Left lung (tissue), 14 donors: ENCODE measurements at places on chromosomes 2 and 18. TPM values are rescaled to one million over a fixed set of nuclear protein-coding genes. Genes with fewer than 3 reads are reported as not detected.

DNA sequence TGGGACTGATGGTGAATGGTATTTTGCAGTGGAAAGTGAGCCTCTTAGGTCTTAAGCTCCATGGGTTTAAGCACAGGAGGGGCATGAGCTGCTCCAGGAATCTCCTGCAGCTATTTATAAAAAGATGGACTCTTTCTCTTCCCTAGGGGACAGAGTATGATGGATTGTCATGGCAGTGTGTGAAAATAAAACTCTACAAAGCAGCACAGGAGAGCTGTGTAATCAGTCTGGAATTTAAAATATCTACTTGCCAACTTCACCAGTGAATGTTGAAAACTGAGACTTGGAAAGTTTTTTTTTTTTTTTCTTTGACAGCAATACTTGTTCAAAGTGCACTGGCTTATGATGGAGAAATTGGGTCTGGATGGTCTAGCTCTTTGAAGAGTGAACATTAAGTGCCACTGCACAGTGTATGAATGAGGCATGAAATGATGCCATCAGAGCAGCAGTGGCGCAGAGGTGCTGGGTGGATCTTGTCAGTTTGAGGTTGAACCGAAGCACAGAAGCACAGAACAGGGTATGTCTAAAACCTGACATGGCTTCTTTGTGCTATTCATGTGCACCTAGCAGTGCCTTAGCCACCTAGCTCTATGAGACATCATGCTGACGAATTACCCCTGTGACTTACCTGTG lies 245.4 kb downstream of the PTPRM start:
- DNase-seq: no peak
- no peak overlapping the region for H3K4me3 ChIP-seq
- H3K27me3 ChIP-seq: no peaks in the 10 kb centered on the region
- no peaks in the 10 kb centered on the region for H3K4me1 ChIP-seq

- DNase-seq: no peak
- H3K36me3 ChIP-seq: no peaks in the 10 kb centered on the region
- H3K27ac ChIP-seq: no peak overlapping the region
- H3K27me3 ChIP-seq: peaks cover 97% of the 10 kb centered on the region
- no peak overlapping the region for H3K4me3 ChIP-seq
- H3K4me1 ChIP-seq: peaks cover 7% of the 10 kb centered on the region
Measured at GRCh38 chr2:45170191-45171135, 161.2 kb upstream of the SIX2 start.

DNA sequence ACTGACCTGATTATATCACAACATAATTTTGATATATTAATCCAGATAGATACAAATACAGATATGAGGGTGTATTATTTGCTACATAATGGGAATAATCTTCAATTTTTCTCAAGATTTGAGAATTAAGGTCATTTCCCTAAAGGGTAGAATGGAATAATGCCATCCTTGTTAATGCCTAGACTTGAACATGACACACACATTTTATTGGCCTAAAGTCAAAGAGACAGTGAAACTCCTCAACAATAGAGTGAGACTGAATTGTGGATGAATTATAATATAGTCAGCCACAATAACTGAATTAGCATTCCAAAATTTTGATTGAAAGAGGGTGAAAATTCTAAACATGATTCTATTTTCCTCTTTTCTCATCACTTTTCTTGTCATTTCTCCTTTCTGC lies 506.0 kb upstream of the CDH2 start:
- no peak overlapping the region for H3K27ac ChIP-seq
- H3K36me3 ChIP-seq: no peaks in the 10 kb centered on the region
- H3K27me3 ChIP-seq: no peaks in the 10 kb centered on the region

GRCh38 chr2:181399027-181399426 lies 58.2 kb upstream of the ITGA4 start:
- DNase-seq: no peak
- no peak overlapping the region for H3K4me3 ChIP-seq
- no peaks in the 10 kb centered on the region for H3K36me3 ChIP-seq
- H3K27me3 ChIP-seq: no peaks in the 10 kb centered on the region
- peaks cover 23% of the 10 kb centered on the region for H3K4me1 ChIP-seq

GRCh38 chr18:1968801-1969498 lies 602.4 kb downstream of the METTL4 start:
- DNase-seq: no peak
- H3K4me3 ChIP-seq: no peak overlapping the region
- no peak overlapping the region for H3K27ac ChIP-seq
- H3K27me3 ChIP-seq: no peaks in the 10 kb centered on the region
- H3K36me3 ChIP-seq: no peaks in the 10 kb centered on the region

GRCh38 chr2:134493797-134494196 lies 225.0 kb downstream of the TMEM163 start:
- H3K27me3 ChIP-seq: no peaks in the 10 kb centered on the region
- no peak overlapping the region for H3K4me3 ChIP-seq
- H3K27ac ChIP-seq: no peak overlapping the region

GRCh38 chr2:155157065-155157464 lies 458.6 kb downstream of the KCNJ3 start:
- H3K36me3 ChIP-seq: no peaks in the 10 kb centered on the region
- DNase-seq: no peak
- no peaks in the 10 kb centered on the region for H3K4me1 ChIP-seq
- no peak overlapping the region for H3K4me3 ChIP-seq
- H3K27ac ChIP-seq: no peak overlapping the region

GRCh38 chr2:109295781-109296117 lies 166.7 kb downstream of the SH3RF3 start:
- H3K4me1 ChIP-seq: peaks cover 4% of the 10 kb centered on the region
- H3K36me3 ChIP-seq: no peaks in the 10 kb centered on the region
- H3K27ac ChIP-seq: no peak overlapping the region
- no peak overlapping the region for H3K4me3 ChIP-seq
- no peak for DNase-seq
- no peaks in the 10 kb centered on the region for H3K27me3 ChIP-seq

GRCh38 chr2:2777213-2777612 lies 446.1 kb upstream of the MYT1L start:
- no peaks in the 10 kb centered on the region for H3K4me1 ChIP-seq
- H3K4me3 ChIP-seq: no peak overlapping the region
- no peak for DNase-seq
- no peak overlapping the region for H3K27ac ChIP-seq
- H3K27me3 ChIP-seq: no peaks in the 10 kb centered on the region

- H3K4me1 ChIP-seq: no peaks in the 10 kb centered on the region
- no peak overlapping the region for H3K4me3 ChIP-seq
- no peaks in the 10 kb centered on the region for H3K27me3 ChIP-seq
- H3K27ac ChIP-seq: no peak overlapping the region
- H3K36me3 ChIP-seq: no peaks in the 10 kb centered on the region
Measured at GRCh38 chr2:102505290-102505689, 32.3 kb downstream of the SLC9A4 start.

DNA sequence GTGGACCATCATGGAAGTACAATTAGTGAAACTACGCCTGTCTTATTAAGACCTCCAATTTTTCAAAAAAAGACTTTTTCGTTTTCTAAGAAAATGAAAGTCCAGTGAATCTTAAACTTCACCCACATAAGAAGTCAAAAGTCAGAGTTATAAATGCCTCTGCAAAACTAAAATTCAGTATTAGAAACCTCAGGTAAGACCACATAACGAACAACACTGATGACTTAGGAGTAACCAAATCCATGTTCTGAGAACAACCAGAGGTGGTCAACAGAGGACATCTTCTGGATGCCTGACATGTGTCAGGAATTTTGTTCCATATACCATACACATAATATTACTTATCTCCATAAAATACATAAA lies 62.4 kb downstream of the RPL31 start:
- no peak overlapping the region for H3K4me3 ChIP-seq
- peaks cover under 1% of the 10 kb centered on the region for H3K36me3 ChIP-seq
- DNase-seq: no peak

- H3K4me3 ChIP-seq: no peak overlapping the region
- no peaks in the 10 kb centered on the region for H3K27me3 ChIP-seq
- no peak overlapping the region for H3K27ac ChIP-seq
- no peaks in the 10 kb centered on the region for H3K4me1 ChIP-seq
- H3K36me3 ChIP-seq: no peaks in the 10 kb centered on the region
Measured at GRCh38 chr2:105730170-105730569, 14.5 kb upstream of the NCK2 start.

- no peak overlapping the region for H3K27ac ChIP-seq
- H3K27me3 ChIP-seq: no peaks in the 10 kb centered on the region
- H3K4me1 ChIP-seq: no peaks in the 10 kb centered on the region
- peaks cover 27% of the 10 kb centered on the region for H3K36me3 ChIP-seq
- H3K4me3 ChIP-seq: no peak overlapping the region
Measured at GRCh38 chr2:10359246-10359645, 56.5 kb downstream of the HPCAL1 start.

- H3K4me1 ChIP-seq: no peaks in the 10 kb centered on the region
- DNase-seq: no peak
- no peaks in the 10 kb centered on the region for H3K27me3 ChIP-seq
- peaks cover 88% of the 10 kb centered on the region for H3K36me3 ChIP-seq
- H3K4me3 ChIP-seq: no peak overlapping the region
Measured at GRCh38 chr2:121360566-121361300, 75.7 kb upstream of the TFCP2L1 start.

DNA sequence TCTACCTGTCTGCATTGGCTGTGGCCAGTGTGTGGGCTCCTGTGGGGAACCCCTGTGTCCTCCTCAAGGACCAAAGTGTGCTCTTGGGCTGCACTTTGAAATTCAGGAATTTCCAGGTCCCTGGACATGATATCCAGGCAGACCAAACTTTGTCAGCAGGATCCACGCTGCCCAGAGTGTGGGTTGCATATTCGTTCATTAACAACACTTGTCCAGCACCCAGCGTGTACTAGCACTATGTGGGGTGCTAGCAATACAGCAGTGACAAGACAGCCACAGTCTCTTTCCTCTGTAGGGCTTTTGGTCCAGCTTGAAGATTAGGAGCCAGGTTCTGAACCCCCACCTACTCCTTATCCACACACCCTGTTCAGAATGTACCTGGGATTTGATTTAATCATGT lies 304.5 kb downstream of the ZNF521 start:
- H3K36me3 ChIP-seq: no peaks in the 10 kb centered on the region
- no peak overlapping the region for H3K27ac ChIP-seq
- H3K4me1 ChIP-seq: no peaks in the 10 kb centered on the region
- no peak overlapping the region for H3K4me3 ChIP-seq
- H3K27me3 ChIP-seq: no peaks in the 10 kb centered on the region
- no peak for DNase-seq

DNA sequence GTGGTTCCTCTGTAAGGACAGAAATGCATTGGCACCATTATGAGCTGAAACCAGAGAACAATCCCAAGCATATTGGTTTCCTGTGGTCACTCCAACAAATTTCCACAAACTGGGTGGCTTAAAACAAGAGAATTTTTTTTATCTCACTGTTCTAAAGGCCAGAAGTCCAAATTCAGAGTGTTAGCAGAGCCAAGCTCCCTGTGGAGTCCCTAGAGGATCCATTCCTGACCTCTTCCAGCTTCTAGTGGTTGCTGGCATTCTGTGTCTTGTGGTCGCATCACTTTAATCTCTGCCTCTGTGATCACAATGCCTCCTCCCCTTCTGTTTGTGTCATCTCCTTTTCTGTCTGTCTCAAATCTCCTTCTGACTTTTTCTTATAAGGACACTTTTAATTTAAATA lies 380.3 kb downstream of the NYAP2 start:
- H3K27me3 ChIP-seq: no peaks in the 10 kb centered on the region
- no peak overlapping the region for H3K4me3 ChIP-seq

GRCh38 chr2:96931966-96932365 lies 54.4 kb downstream of the FAM178B start:
- H3K4me1 ChIP-seq: no peaks in the 10 kb centered on the region
- H3K36me3 ChIP-seq: no peaks in the 10 kb centered on the region
- no peak for DNase-seq
- no peaks in the 10 kb centered on the region for H3K27me3 ChIP-seq
- no peak overlapping the region for H3K27ac ChIP-seq

DNA sequence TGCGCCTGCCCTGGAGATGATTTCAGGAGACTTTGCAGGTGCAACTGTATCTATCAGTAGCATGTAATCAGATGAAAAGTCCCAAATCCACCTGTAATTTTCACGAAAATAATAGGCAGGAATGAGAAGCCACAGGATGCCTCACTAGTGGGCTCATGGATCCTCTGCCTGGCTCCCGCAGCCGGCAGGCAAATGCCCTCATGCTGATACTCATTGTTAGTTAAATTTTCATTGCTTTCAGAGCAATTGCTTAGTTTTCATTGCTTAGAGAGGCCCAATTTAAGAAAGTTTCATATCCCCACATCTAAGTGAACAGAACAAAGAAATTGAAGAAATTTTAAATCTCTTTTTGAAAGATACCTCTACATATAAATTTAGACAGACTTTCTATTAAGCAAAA lies 57.6 kb upstream of the CTDP1 start:
- no peaks in the 10 kb centered on the region for H3K27me3 ChIP-seq
- DNase-seq: no peak
- H3K4me3 ChIP-seq: no peak overlapping the region
- no peaks in the 10 kb centered on the region for H3K36me3 ChIP-seq
- H3K27ac ChIP-seq: no peak overlapping the region

DNA sequence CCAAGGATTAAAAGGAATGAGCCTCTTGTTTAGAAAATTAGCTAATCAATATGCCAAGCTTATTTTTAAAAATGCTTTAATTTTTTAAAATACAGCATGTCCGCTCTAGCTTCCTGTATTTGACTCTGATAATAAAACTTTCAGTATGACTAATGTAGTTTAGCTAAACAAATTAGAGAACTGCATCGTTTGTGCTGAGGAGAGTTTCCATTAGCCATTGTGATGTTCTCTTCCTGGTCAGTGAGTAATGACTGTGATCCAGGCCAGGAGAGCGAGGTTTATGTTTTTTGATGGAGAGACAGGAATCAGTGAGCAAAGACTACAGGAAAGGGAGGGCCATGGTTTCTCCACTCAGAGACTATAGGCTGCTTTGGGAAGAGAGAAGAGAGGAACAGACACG lies 237.2 kb upstream of the ETAA1 start:
- no peak overlapping the region for H3K4me3 ChIP-seq
- no peaks in the 10 kb centered on the region for H3K27me3 ChIP-seq
- no peaks in the 10 kb centered on the region for H3K36me3 ChIP-seq
- DNase-seq: no peak
- no peaks in the 10 kb centered on the region for H3K4me1 ChIP-seq

- no peaks in the 10 kb centered on the region for H3K27me3 ChIP-seq
- H3K36me3 ChIP-seq: no peaks in the 10 kb centered on the region
- no peak overlapping the region for H3K27ac ChIP-seq
- no peak for DNase-seq
- no peaks in the 10 kb centered on the region for H3K4me1 ChIP-seq
Measured at GRCh38 chr2:213317929-213318328, 33.7 kb downstream of the SPAG16 start.

GRCh38 chr2:230961091-230961491 lies 34.8 kb upstream of the SPATA3 start:
- no peak overlapping the region for H3K4me3 ChIP-seq
- no peak for DNase-seq
- peaks cover 9% of the 10 kb centered on the region for H3K4me1 ChIP-seq
- no peaks in the 10 kb centered on the region for H3K36me3 ChIP-seq

SERPINB13 gene
- not detected for total RNA-seq

OSR1 gene
- 20.5 TPM for total RNA-seq

FOXD4L1 gene
- total RNA-seq: 0.71 TPM

LRRTM1 gene
- not detected for total RNA-seq

WDR75 gene
- total RNA-seq: 34.3 TPM

SERPINB11 gene
- total RNA-seq: not detected

UCN gene
- total RNA-seq: 2.6 TPM

TCF23 gene
- total RNA-seq: 0.50 TPM

NCKAP1 gene
- total RNA-seq: 128 TPM

PDE11A gene
- 0.73 TPM for total RNA-seq

ERBB4 gene
- 6.4 TPM for total RNA-seq

POLE4 gene
- 78.0 TPM for total RNA-seq

CCDC148 gene
- 0.64 TPM for total RNA-seq

SPRED2 gene
- total RNA-seq: 47.1 TPM

CGREF1 gene
- 3.4 TPM for total RNA-seq

CNDP1 gene
- total RNA-seq: not detected

NEB gene
- 1.9 TPM for total RNA-seq

ALLC gene
- total RNA-seq: not detected

KLHL30 gene
- total RNA-seq: 1.0 TPM

DYSF gene
- 71.4 TPM for total RNA-seq

SNX17 gene
- 121 TPM for total RNA-seq

CDH2 gene
- 1.6 TPM for total RNA-seq

SIGLEC15 gene
- 0.35 TPM for total RNA-seq
